ENCODE measurements at places on chromosomes 11 and 22. TPM values are rescaled to one million over a fixed set of nuclear protein-coding genes. Genes with fewer than 3 reads are reported as not detected.

GRCh38 chr11:101438126-101438525 is 145.7 kb downstream of the TRPC6 start:
- DNase-seq: no peak

DNA sequence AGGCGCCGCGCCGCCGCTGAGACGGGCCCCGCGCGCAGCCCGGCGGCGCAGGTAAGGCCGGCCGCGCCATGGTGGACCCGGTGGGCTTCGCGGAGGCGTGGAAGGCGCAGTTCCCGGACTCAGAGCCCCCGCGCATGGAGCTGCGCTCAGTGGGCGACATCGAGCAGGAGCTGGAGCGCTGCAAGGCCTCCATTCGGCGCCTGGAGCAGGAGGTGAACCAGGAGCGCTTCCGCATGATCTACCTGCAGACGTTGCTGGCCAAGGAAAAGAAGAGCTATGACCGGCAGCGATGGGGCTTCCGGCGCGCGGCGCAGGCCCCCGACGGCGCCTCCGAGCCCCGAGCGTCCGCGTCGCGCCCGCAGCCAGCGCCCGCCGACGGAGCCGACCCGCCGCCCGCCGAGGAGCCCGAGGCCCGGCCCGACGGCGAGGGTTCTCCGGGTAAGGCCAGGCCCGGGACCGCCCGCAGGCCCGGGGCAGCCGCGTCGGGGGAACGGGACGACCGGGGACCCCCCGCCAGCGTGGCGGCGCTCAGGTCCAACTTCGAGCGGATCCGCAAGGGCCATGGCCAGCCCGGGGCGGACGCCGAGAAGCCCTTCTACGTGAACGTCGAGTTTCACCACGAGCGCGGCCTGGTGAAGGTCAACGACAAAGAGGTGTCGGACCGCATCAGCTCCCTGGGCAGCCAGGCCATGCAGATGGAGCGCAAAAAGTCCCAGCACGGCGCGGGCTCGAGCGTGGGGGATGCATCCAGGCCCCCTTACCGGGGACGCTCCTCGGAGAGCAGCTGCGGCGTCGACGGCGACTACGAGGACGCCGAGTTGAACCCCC is 798 bp downstream of the BCR start:
- DNase-seq: no peak

DNA sequence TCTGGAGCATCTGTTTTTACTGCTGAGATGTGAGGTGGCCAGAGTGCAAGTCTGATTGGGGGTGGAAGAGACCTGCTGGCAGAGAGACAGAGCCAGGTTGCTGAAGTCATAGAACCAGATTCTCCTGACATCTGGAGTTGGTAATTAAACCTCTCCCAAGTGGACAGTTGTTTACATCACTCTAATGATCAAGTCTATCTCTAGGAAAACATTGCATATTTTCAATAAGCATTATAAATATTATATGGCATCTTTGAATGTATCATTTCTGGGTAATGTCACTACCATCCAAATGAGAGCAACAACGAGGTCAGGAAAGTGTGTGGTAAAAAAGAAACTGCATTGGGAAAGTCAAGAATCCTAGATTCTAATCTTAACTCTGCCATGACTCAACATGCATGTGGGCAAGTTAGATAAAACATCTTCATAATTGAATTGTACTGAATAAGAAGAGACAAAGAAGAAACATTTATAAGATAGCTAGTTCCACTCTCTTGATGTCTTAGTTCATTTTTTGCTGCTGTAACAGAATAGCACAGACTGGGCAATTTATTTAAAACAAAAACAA is 351.2 kb upstream of the API5 start:
- no peak for DNase-seq

DNA sequence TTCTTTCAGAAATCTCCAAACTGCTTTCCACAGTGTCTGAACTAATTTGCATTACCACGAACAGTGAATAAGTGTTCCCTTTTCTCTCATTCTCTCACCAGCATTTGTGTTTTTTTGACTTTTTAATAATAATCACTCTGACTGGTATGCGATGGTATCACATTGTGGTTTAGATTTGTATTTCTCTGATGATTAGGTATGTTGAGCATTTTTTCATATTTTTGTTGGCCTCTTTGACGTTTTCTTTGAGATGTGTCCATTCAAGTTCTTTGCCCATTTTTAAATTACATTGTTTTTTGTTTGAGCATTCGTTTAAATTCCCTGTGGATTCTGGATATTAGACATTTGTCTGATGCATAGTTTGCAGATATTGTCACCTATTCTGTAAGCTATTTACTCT is 1639.6 kb upstream of the TENM4 start:
- DNase-seq: no peak

DNA sequence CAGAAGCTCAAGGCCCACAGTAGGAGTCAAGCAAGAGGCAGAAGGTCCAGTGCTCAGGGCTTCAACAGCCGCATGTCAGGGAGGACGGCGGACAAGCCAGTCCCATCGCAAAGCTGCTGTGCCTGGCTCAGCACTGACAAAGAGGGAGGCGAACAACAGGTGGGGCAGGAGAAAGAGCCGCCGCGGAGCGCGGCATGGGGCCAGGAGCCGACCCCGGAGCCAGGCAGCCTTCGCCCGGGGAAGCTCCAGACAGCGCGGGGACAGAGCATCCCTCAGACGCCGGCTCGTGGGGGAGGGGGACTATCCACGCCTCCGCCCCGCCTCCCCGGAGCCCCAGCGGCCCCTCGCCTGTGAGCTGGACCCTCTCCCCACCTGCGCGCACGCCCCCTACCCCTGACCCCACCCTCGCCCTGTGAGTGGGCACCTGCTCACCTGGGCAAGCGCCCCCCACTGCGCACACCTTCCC is 369 bp downstream of the DHCR7 start:
- peak; percentile 41 for DNase-seq

The TYR gene
- not detected for total RNA-seq

DNA sequence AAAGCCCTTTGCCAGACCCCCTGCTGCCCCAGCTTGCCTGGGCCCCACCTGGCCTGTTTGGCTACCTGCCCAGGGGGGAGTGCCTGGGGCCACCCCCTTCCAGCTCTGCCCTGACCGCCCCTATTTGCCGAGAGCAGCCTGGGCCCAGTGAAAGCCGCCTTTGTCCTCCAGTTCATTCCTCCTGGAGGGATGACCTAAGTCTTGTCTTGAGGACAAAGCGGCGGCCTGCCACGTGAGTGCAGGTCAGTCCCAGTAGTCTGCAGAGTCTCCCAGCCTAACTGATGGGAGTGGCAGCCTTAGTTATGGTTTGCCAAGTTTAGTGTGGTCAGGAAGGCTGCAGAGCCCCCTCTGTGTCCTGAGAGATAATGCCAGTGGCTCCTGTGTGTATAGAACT is 115.9 kb upstream of the CRYBB3 start:
- DNase-seq: no peak

GRCh38 chr11:109677231-109677630 is 255.2 kb downstream of the C11orf87 start:
- no peak for DNase-seq

DNA sequence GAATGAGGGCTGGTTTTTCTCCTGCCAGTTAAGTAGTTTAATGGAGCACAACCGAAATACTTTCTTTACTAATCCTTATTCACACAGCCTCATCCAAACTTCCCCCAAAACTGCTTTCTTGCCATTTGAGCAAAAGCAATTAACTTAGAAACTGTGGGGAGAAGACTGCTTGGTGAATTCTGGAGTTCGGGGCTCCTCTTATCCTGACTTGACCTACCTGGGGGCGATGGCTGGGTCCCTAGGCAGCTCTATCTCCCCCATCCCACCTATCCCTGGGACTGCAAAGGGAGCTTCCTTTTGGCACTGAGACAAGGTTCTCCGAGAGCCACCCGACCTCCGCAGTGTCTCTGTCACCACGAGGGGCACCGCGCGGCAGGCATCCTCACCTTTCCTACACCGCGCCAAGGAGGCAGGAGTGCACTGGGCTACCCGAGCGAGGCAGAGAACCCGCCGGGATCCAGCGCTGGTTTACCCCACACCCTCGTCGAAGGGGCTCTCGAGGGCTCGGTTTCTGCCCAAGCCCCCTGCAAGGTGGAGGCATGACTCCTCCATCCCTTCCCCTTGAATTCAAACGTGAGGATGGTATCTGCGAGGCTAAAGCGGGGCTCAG is 759 bp downstream of the DESI1 start:
- DNase-seq: peak; percentile 51

DNA sequence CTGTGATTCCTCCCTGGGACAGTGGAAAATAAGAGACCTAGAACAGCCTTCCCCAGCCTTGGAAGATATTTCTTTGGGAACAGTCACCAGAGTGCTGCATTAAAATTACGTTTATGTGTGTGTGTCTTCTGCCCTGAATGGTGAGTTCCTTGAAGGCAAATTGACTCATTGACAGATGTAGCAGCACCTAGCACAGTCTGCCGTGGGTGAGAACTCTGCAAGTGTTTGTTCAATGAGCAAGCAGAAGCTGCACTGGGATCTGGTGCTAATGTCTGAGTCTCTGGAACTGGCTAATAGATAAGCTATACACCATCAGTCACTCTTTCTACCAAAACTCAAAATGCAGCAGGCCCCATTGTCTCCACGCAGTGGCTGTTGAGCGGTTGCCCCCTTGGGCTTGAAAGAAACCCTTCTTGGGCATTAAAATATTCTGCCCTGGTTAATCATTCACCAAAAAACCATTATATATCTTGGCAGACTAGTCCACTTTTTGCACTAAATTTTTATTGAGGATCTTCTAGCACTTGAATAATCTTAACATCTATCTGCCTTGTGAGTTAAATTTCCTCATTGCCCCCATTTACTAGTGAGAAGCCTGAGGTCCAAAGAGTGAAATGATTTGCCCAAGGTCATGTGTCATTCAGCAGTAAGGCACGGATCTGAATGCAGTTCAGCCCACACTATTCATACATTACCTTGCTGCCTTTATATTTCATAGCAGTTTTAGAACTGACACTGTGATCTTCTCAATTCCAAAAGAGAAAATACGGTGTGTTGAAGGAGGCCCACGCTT is 87.8 kb upstream of the GALNT18 start:
- DNase-seq: no peak

GRCh38 chr11:927871-928270 is 2.2 kb downstream of the AP2A2 start:
- no peak for DNase-seq

GRCh38 chr11:61769946-61770683 is 17.7 kb downstream of the MYRF start:
- no peak for DNase-seq

- no peak for DNase-seq
Measured at GRCh38 chr11:93663021-93663420, 1.5 kb downstream of the CEP295 start.

- no peak for DNase-seq
Measured at GRCh38 chr11:22583963-22584492, 41.6 kb downstream of the FANCF start.

DNA sequence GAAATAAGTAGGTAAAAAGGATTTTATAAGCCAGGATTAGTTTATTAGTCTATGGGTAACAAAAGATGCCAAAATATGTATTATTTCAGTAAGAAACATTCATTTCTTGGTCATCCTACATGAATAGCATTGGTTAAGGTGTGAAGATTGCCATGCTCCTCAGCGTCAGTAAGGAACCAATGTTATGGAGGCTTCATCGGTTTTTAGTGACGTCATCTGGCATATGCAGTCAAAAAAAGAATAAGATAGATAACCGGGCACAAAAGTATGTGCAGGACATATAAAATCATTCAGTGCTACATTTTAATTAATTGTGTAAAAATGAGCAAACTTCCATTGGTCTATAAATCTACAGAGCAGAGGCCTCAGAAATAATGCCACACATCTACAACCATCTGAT is 29.4 kb downstream of the TRIM5 start:
- no peak for DNase-seq

The MPPED2 gene
- total RNA-seq: 4.1 TPM

- DNase-seq: peak; percentile 83
Measured at GRCh38 chr11:46342239-46342638, 5.0 kb upstream of the DGKZ start.

GRCh38 chr11:35190804-35191348 is 51.9 kb downstream of the CD44 start:
- peak; percentile 66 for DNase-seq

DNA sequence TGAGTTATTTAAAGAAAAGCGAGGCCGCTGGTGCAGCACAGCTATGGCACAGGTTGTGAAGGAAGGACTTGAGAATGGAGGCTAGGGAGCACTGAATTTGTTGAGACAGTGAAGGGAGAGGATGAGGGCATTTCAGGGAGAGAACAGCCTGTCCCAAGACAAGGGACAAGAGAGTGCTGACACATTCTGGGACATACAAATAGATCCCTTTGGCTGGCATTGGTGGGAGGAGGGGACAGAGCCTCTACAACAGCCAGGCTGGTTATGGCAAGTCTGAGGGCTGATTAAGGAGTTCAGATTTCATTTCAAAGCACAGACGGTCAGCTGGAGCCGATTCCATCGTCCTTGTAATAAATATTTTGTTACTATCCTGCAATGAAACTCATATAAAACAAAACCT is 1.7 kb upstream of the SLC29A2 start:
- DNase-seq: no peak

The SLC22A12 gene
- not detected for total RNA-seq

- DNase-seq: no peak
Measured at GRCh38 chr11:129286813-129287212, 88.8 kb upstream of the BARX2 start.

The DEPDC7 gene
- 2.9 TPM for total RNA-seq

DNA sequence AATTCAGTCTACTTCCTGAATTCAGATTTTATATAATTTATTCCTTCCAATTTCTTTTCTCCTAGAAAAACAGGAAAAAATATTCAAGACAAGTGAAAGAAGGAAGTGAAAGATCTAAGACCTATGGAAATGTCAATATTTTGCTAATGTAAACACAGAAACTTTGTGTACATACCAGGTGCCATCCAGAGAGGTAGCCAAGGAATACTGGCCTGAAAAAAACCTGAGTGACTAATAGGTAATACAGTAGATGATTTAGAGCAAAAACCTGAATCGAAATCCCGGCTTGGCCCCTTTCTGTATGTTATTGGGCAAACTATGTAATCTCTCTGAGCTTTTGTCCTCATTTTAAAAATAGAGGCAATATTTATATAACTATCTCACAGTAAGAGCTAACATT is 59.2 kb upstream of the FSHB start:
- DNase-seq: peak; percentile 87

The XKR3 gene
- total RNA-seq: not detected

GRCh38 chr11:1671658-1672057 is 25.3 kb upstream of the KRTAP5-6 start:
- DNase-seq: no peak

DNA sequence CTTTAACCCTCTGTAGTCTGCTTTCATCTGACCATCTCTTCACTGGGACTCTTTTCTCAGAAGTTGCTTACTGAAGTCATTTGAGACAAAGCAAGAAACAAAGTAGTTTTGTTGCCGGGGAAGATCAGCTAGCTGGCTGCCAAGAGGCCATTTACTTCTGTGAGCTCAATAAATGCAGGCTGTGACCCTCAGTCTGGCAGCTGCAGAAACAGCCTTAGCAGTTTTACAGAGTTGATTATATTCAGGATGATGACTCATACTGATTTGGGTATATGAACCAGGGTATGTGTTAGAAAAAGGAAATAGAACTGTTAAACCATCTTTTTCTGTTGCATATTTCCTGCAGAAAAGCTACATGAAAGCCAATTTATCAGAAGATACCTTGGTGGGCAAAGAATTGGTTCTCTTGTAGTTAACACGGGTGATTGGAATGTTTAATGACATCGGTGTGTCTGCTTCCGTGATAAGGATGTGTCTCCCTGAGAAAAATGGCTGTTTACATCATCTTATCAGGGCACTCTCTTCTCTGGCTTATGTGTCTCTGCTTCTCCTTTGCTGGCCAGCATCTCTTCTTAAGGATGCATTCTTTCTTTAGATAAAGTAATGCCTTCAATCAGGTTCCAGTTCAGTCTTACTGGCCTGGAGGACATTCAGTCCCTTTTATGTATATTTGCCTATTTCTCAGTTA is 18.5 kb downstream of the FIBIN start:
- no peak for DNase-seq

The APOBEC3F gene
- 0.89 TPM for total RNA-seq

GRCh38 chr11:61870541-61871031 is 20.8 kb downstream of the FADS3 start:
- DNase-seq: no peak

Data from stomach (tissue), 19 donors.